ENCODE measurements at places on chromosomes 12 and 14.

DNA sequence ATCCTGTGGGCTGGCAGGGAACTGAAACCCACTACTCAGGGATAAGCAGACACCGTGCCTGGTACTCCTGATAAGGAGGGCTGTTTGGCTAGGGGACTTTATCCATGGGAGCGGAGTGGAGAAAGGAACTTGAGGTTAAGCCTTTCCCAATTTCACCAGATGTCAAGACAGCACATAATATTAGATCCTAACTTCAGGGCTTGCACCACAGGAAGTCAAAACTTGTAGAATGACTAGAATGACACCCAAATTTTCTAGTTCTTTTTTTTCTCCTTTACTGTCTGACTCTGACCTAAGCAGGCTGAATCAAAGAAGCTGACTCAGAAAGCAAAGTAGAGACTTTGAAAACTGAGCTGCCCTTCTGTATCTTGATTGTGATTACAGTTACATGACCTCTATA, 7.1 kb upstream of the CGRRF1 start:
- no peak for DNase-seq

GRCh38 chr14:65357113-65357512, 55.4 kb upstream of the FUT8 start:
- DNase-seq, result no peak

DNA sequence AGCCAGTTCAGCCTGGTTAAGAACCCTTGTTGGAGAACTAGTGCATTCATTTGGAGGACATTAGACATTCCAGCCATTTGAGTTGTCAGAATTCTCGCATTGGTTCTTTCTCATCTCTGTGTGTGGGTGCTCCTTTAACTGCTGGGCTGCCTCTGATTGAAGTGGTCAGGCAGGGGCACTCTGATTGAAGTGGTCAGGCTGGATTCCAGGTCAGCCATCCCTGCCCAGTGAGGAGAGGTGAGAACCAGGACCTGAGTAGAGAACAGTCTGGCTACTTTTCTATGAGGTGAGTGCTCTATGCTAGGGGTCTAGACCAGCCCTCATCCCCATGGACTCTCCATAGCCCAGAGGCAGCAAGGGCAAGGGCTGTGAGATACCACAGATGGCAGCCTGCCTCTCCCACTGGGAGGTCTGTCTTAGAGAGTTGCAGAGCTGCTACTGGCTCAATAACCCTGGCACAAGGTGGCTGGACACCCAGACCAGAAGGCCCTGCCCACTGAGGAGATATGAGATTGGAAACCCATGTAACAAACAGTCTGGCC, 691.6 kb downstream of the TMTC2 start:
- no peak for DNase-seq

GRCh38 chr12:125132698-125133400, 67.6 kb downstream of the AACS start:
- DNase-seq, result no peak

DNA sequence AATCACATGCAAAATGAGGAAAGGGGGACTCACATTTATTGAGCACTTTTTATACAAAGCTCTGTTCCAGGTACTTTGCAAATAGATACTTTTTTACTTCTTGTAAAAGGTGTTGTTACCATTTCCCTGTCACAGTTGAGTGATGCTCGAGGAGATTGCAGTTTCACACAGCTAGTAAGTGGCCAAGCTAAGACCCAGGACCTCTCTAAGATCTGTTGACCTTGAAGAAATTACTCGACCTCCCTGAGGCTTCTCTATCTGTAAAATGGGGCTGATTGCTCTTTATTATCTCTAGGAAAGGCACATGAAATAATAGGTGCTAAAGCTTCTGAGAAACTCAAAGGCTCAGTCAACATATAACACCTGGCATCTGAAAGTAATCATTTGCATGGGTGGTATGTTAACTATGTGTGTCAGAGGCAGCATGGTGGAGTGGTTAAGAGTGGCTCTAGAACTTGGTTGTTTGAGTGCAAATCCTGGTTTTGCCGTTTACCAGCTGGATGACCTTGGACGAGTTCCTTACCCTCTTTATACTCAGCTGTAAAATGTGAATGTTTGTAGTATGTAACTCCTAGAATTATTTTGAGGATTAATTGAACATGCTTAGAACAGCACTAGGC, 41.5 kb downstream of the IFT81 start:
- DNase-seq, result no peak

DNA sequence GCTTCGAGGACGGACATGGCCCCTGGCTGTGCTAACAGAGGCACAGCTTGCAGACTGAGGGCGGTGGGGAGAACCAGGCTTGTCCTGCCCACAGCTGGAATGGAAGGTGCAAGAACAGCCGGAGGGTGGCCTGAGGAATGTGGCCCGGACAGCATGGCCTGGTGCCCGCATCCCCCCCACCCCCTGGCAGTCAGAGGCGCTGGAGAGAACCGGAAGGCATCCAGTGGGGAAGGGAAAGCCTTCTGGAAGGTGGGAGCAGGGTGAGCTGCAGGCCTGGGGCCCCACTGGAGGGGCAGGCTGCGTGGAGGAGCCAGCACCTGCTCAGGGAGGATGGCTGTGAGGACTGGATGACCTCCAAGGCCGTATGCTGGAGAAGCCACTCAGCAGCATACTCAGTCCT, 8.1 kb upstream of the CYP46A1 start:
- no peak for DNase-seq

GRCh38 chr14:40345334-40345733, 913.1 kb upstream of the FBXO33 start:
- DNase-seq, result no peak

DNA sequence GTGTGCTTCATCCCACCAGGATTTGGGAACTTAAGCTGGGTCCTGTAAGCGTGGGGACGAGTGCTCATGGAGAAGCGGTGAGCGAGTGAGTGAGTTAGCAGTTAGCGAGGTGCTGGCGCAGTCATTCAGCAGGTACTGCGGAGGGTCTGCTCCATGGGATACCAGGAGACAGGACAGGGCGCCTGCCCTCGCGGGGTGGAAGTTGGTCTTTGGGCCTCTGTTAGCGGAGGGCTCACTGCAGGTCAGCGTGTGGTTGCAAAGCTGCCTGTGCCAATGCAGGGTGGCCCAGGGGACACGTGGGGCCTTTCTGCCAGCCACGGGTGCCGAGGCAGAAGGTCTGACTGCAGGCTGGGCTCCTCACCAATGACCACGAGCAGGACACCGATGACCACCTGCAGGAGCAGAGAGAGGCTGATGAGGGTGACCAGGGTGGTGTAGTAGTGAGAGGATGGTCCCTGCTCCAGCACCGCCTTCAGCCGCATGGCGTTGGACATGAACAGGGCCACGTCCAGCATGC, 97.6 kb downstream of the NINJ2 start:
- no peak for DNase-seq

GRCh38 chr14:92004062-92004461, 35.8 kb downstream of the TRIP11 start:
- no peak for DNase-seq
